ENCODE measurements at places on chromosomes 16 and 17.

DNA sequence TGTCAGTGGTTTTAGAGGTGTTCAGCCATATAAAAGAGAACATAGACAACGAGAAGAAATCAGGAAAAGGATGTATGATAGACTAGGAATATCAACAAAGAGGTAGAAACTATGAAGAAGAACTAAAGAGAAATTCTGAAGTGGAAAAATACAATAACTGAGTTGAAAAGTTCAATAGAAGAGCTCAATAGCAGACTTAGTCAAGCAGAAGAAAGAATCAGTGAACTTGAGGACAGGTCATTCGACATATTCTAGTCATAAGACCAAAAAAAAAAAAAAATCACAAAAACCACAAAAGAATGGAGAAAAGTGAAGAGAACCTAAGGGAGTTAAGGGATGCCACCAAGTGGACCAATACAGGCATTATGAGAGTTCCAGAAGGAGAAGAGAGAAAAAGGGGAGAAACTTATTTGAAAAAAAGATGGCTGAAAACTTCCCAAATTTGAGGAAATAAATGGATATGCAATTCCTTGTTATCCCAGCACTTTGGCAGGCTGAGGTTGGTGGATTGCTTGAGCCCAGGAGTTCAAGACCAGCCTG is 321.2 kb downstream of the ABCC12 start:
- no peak for DNase-seq

GRCh38 chr16:71295950-71296349 is 6.7 kb upstream of the CMTR2 start:
- no peak for DNase-seq

DNA sequence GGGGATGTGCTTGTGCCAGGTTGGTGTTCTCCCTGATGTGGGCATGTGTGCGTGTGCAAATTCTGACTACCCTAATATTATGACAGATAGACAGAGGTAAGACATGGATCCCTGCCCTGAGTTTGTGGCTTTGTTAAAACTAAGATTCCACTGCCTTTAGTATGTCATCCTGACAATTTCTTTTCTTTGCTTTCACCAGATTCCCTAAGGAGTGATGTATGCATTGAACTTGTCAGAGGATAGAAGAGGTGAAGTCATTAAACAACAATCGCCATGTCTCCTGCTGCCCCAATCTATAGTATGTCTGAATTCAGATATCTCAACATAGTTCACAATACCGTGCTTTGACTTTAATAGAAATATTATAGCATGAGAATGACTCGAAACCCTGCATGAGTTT is 137.1 kb upstream of the ELAC2 start:
- DNase-seq: no peak

DNA sequence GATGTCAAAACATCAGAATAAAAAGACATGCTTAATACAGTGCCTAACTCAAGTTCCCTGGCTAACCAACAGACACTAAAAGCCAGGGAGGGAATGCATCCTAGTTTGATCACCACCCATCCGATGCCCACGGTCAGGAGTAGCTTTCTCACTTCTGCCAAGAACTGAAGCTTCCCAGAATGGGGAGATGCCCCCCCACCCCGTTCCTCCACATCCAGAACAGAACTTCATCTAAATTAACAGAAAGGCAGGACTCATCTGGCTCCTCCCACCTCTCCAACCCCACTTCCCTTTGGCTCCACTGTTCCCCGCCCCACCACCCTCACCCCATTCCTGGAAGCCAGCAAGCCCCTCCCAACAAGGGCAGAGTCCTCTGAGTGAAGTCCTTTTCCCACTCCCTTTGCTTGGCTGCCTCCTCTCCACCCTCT is 33.7 kb downstream of the GDE1 start:
- no peak for DNase-seq

GRCh38 chr17:51736356-51736755 is 422.2 kb downstream of the CA10 start:
- no peak for DNase-seq

GRCh38 chr17:29116804-29117753 is 63.1 kb downstream of the MYO18A start:
- DNase-seq: peak; percentile 90

DNA sequence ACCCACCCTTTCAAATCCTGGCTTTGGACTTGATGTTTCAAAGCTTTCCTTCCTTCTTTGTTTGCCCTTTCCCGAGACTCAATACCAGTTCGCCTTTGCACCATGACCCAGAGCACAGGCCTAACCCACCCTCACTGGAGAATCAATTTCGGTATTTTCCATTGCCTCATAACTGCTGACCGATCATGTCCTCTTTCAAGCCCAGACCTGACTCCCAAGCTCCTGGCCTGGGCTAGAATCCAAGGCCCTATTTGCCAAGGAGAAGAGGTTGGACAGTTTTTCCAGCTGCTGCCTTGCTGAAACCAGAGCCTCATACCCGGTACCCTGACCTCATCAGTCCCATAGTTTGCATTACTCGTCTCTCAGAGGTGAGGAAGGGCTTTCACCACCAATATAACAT is 35.3 kb upstream of the HELZ start:
- DNase-seq: no peak

DNA sequence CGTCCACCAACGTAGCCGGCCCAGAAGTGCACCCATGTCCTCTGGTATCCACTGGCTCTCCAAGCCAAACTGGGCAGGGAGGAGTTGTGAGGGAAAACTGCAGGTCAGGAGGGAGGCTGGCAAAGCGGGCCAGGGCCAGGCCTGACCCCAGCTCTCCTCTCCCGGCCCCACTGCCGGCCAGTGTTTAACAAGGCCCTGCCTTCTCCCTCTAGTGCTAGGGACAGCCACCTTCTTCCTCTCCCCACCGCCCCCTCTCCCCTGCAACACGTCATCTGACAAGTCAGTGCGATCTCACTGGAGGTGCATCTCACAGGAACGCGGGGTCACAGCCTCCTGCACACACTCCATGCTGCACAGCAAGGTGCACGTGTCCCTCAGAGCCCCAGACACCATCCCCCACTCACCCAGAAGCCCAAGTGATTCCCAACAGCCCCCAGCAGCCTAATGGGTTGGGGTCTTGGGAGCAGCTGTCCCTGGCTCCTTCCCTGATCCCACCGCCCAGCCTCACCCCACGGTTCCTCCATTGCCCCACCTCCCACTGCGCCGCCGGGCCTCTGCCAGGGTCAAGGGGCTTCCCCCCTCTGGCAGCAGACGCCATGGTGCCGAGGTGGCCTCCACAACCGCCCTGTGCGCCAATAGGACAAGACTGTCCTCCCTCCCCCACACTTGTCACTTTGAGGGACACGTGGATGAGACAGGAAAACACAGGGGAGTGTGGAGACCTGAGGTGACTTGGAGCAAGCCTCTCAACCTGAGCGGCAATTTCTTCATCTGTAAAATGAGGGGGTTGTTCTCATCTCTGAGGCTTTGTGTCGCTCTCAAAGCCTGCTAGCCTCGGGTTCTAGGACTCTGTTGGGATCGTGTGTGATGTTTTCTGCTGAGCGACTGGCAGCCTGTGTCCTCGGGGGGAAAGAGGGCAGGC is 1.1 kb upstream of the ACE start:
- no peak for DNase-seq

- DNase-seq: no peak
These were observed 11.6 kb downstream of the CBFA2T3 start for GRCh38 chr16:88965411-88965810.

DNA sequence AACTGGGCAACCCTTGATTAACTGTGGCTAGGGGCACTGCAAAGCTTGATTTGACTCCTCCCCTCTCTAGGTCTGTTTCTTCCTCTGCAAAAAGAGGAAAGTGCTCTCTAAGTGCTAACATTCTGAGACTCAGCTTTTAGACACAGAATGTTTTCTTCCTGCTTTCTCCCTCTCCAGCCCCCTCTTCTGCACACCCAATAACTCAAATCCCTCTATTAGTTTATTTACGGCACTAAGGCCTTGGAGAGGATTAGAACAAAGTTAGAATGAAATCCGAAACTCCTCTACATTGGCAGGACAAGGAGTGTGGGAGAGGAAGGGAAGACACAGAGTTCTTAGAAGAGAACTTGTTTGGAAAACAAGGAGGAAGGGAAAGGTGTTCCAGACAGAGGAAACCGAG is 3.3 kb upstream of the SBK1 start:
- DNase-seq: no peak

- no peak for DNase-seq
These were observed 40.2 kb downstream of the TMEM235 start for GRCh38 chr17:78271419-78272170.

- DNase-seq: no peak
These were observed 326.7 kb downstream of the C16orf95 start for GRCh38 chr16:86990451-86990850.

GRCh38 chr16:55280587-55280986 is 43.4 kb upstream of the IRX6 start:
- DNase-seq: no peak

GRCh38 chr17:64008346-64008745 is 10.2 kb downstream of the PRR29 start:
- peak; percentile 0 for DNase-seq

- no peak for DNase-seq
These were observed 118.9 kb downstream of the AATF start for GRCh38 chr17:37067555-37068111.

- DNase-seq: no peak
These were observed 68.2 kb downstream of the CDK12 start for GRCh38 chr17:39529455-39529854.

DNA sequence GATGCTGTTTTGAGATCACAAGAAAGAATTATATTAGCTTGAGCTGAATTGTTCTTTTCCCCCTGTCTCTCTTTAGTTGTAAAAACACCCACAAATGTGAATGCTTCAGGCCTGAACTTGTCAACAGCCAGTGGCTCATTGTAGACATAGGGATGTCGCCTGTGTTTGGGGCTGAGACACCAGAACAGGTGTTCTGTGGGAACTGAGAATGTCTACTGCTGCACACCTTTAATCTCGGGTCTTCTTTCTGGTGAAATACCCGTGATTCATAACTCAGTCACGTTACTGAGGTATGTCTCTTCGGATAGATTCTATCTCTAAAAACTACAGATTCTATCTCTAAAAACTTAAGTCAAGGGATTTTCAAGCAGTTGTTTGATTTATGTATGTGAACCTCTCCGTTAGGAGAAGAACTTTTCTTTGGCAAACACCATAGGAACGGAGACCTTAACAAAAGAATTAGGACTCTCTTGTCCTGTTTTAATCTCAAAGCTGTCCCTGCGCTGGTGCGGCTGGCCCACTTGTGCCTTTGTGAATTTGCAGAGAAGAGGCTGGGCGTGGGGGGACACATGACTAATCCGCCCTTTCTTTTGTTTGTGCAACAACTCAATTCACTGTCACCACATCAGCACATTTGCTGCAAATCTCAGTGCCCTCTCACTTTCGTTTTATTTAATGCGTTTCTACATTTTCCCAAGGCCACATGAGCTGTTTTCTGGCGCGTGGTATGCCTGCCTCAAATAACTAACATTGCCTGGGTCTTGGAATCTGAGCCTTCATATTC is 643.0 kb downstream of the MAF start:
- peak; percentile 54 for DNase-seq

GRCh38 chr17:21842332-21843317 is 150.3 kb downstream of the KCNJ18 start:
- DNase-seq: peak; percentile 13

DNA sequence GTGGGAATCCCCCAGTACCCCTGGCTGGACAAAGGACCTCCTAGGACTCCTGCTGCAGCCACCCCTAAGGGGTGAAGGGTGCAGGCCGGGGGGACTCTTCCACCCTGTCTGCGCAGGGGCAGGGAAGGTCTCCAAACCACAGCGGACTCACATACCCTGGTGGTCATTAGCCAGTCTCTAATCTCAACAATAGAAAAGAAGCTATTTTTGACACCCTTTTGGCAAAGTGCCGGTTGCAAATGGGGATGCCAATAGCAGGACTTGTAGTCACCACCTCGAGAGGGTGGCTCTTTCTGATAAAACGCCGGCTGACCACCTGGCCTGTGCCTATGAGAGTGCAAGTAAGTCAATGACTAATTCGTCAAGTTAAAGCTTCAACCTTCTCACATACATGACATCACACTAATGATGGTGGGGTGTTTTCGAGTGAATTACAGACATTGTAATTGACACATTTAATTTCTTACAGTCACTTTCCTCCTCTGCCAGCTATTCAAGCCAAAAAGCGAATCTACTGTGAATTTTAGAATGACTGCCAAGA is 23.1 kb upstream of the DNAH17 start:
- no peak for DNase-seq

DNA sequence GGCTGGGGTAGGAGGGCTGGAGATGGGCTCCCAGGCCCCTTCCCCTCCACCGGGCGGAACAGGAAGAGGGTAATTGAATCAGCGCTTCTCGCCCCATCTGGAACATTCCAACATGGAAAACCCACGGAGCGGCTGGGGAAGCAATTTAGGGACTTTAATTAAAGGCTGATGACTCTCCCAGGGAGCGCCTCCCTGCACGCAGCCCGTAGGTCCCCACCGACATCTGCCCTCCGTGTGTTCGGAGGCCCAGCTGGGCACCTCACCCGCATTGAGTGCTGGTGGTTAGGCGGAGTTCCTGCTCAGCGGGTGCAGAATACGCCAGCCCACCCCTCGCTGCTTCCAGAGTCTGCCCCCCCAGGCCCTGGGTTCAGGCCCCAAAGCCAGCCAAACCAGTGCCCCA is 10.0 kb downstream of the HS3ST6 start:
- DNase-seq: no peak

- no peak for DNase-seq
These were observed 6.9 kb downstream of the HOXB4 start for GRCh38 chr17:48571024-48571818.

GRCh38 chr16:9612267-9612666 is 520.8 kb downstream of the HAPSTR1 start:
- no peak for DNase-seq

- no peak for DNase-seq
These were observed 12.6 kb downstream of the DUSP14 start for GRCh38 chr17:37502009-37502936.

All from activated CD4-positive, alpha-beta T cell treated with anti-CD3 and anti-CD28 coated beads for 36 hours (primary cell).